RWPE1 (cell line): ENCODE measurements at places on chromosomes 7 and 10.
A peak's percentile ranks its signal among the peaks of the same experiment; 100 is the strongest.

DNA sequence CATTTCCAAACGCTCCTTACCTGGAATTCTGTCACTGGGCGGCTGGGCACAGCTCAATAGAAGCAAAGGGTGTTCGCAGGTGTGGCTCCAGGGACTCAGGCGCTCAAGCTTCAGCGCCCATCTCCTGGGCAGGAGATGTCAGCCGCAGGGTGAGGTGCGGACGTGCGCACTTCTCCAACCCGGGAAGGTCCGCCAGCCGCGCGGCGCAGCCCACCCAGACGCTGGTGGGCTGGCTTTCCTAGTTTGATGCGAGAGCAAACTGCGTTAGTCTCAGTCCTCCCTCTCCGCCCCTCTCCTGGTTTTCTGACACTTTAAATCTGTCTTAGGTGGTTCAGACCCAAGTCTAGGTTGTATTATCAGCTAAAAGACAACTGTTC, 267 bp downstream of the CALCR start:
- DNase-seq = no peak

- DNase-seq = no peak
These were observed 74.5 kb downstream of the CCDC6 start for GRCh38 chr10:59831658-59832503.

GRCh38 chr10:60299961-60300883, 89.5 kb downstream of the ANK3 start:
- DNase-seq = no peak

DNA sequence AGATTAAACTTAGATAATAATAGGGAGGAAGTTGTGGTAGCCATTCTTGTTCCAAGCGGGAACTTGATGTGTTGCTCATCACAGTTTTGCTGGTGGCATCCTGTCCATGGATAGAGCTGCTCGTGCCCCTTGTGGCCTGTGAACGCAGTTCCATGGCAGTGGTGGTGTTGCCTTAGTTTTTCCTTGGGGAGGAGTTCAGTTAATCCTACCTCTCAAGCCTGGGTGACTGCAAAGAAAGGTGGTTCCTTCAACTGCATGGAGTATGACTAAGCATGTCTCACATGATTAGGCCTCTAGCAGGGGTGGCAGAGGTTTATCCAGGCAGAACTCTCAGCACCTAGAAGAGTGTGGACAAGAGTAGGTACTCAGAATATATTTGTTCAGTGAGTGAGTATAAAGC, 99.7 kb downstream of the MAPK8 start:
- peak; percentile 63 for DNase-seq

DNA sequence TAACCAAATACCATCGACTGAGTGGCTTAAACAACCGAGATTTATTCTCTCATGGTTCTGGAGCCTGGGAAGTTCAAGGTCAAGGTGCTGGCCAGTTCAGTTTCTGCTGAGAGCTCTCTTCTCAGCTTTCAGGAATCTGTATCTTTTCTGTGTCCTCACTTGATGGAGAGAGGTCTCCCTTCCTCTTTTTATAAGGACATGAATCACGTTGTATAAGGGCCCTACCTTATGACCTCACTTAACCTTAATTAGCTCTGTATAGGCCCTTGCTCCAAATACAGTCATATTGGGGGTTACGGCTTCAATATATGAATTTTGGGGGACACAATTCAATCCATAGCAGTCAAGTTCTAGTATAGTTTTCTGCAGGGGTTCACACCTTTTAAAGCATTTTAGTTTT, 135.2 kb upstream of the ADO start:
- no peak for DNase-seq

DNA sequence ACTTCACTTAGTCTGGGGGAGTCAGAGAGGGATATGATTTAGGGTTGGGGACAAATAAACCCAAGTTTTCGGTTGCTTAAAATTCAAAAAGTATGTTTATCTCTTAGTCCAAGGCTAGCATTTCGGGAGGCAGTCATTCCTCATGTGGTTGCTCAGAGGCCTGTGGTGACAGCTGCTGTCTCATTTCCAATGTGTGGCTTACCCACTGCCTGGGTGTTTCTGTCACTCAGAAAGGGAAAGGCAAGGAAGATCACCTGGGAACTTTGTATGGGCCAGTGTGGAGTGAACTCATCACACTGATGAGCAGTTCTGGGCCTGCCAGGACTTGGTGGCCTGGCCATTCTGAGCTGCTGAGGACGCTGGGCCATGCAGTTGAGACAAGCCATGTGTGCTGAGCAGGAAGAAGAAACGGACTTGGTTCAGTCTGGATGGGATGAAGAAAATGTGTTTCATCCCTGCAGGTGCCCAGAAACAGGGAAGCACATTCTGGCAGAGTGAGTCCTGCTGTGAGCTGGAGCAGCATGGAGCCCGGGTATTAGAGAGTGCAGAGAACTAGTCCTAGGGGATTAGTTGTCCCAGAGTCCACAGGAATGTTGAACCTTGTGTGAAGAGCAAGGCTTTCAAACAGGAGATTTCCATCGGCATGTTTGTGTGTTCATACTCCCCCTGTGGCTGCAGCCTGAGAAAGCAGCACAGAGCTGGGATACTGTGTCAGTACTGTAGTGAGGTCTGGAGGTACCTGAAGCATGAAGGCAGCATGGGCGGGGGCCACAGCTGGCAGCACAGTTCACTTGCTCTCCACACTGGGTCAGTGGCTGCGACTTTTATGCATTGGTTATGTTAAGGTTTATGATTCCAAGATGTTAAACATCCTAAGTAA, 211.1 kb upstream of the IGFBP3 start:
- DNase-seq = no peak

- DNase-seq = no peak
These were observed 1.5 kb upstream of the ZNF775 start for GRCh38 chr7:150377635-150378034.
